ENCODE measurements at places on chromosomes 7 and 10. TPM values are rescaled to one million over a fixed set of nuclear protein-coding genes. Genes with fewer than 3 reads are reported as not detected.

CACNB2 gene
- not detected for total RNA-seq

DNA sequence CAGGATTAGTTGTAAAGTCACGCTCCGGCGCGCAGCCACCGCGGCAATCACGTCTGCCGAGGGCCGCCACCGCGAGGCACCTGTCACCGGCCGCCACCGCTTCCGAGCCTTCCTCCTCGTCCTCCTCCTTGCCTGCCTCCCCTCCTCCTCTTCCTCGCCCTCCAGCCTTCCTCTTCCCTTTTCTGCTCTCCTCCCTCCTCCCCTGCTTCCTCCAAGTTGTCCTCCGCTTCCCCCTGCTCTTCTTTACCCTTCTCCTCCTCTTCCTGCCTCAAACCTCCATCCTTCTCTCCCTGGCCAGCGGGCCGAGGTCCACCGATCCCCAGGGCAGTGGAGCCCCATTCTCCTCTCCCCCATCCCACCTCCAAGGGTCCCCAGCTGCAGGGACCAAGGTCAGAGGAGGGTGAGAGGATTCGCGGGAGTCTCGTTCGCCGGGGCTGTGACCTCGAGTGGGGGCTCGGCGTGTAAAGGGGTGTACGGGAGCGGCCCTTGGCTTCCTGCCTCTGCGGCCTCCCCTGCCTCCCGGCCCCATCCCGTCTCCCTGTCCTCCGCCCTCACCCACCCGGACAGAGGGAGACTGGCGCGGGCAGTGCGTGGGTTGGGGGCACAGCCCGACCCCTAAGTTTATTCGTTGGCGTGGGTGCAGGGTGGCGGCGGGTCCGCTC is 89.5 kb upstream of the PAX2 start:
- DNase-seq, result no peak

- no peak for DNase-seq
Observed at GRCh38 chr10:71727105-71727737, 7.6 kb upstream of the C10orf105 start.

ADAM8 gene
- total RNA-seq, result 2.9 TPM

DNA sequence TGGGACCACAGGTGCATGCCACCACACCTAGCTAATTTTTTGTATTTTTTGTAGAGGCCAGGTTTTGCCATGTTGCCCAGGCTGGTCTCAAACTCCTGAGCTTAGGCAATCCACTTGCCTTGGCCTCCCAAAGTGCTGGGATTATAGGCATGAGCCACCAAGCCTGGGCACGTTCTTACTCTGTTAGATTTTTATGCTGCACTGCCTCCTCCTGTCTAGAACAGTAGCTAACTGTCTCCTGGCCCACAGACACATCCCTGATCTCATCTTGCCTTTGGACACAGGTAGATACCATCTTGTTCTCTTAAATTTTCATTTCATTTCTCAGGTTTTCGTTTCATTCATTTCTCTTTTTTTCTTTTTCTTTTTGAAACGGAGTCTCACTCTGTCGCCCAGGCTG is 41.1 kb downstream of the BLVRA start:
- DNase-seq, result no peak

DNA sequence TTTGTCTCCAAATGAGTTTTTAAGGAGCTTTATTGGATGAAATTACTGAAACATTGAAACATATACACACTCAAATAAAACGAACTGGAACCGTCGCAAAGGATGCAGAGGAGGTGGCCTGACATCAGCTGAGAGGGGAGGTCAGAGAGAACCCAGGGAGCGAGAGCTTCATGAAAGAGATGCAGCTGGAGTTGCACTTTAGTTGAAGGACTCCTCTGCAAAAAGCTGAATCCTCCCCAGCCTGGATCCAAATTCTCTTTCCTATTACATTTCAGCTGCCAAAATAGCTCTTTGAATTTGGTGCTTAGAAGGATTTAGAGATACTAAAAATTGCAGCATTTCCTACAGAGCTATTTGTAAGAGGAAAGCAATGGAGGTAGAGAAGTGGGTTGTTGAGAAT is 140.0 kb upstream of the DPP6 start:
- DNase-seq, result no peak

DNA sequence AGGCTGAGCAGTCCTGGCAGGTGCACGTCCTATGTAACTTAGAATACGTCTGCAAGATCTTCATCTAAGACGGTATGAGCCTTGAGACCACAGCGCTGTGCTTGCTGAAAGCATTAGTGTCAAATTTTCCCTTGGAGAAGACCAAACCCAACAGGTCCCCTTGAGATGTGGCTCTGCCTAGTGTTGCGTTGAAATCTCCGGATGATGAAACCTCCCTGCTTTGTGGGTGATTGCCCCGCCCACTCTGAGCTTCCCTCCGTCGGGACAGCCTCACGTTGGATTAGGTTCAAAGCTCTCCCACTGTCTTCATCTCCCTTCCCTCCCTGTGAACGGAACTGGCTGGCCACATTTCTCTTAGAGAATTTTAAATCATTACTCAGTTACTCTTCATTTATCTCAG is 102.0 kb downstream of the ADARB2 start:
- no peak for DNase-seq

HOXA5 gene
- total RNA-seq, result 22.6 TPM

DNA sequence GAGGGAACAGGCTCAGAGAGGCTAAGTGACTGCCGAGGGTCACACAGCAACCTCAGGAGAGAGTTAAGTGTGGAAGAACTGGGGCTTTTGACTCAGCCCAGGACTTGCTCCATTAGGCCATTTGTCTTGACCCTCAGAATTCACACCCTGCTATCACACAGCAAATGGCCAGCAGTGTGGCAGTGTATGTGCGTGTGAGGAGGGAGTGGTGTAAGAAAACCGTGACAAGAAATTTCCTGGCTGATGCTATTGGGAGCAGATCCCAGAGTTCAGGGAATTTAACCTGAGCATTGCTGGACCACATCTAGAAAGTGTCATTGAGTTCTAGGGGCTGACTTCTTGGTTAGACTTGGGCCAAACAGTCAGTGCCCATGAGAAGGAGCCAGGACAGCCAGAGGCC is 18.4 kb downstream of the VWA2 start:
- no peak for DNase-seq

- peak; percentile 12 for DNase-seq
Observed at GRCh38 chr10:60594476-60595051, 183.7 kb upstream of the CDK1 start.

CTTNBP2 gene
- total RNA-seq, result 3.6 TPM

DNA sequence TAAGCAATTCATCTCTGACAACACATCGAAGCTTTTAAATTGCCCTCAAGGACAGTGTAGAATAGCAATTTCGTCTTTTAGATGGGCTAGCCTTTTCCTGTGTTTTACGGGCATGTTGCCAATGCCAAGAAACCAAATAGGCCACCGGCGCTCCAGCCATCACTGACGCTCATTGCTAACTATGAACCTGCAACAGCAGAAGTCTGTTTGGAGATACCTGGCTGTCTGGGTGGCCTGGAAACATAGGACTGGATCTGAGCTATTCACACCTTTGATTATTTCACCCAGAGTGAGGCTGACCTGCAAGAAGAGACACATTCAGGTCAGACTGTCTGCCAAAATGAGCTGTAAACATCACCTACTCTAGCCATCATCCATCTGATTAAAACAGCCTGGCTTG is 12.0 kb downstream of the KPNA7 start:
- no peak for DNase-seq

DNA sequence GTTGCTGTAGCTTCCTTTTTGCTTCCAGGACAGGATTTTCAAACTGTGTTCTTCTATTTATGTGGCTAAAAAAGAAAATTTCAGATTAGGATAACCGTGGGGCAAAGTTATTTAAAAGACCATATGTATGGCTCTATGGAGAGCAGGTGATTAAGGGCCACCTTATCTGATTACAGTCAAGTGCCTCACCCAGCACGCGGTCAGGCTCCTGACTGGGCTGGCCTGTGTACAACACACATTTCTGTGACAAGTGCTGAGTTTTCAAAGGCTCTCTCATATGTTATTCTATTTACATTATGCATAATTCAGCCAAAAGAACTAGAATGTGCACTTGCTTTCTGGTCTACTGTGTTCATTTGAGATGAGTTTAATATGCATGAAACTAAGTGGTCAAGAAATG is 547.4 kb downstream of the PHTF2 start:
- no peak for DNase-seq

GRCh38 chr7:91265693-91266066 is 1.4 kb downstream of the FZD1 start:
- no peak for DNase-seq

DNA sequence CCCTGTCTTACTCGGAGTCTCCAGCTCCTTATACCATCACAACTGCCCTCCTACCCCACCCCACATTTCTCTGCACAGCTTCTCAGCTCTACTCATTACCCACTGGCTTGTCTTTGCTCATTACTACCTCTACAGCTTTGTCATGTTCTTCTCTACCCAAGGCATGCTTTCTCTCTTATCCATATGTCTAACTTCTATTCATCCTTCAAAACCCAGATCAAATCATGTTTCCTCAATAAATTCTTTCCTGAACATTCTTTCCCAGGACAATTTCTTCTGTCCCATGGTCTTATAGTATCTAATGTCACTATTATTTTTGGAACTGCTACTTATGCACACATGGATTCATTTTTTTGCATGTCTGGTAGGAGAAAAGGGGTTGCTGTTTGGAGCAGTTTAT is 231.4 kb downstream of the PTEN start:
- no peak for DNase-seq

DNA sequence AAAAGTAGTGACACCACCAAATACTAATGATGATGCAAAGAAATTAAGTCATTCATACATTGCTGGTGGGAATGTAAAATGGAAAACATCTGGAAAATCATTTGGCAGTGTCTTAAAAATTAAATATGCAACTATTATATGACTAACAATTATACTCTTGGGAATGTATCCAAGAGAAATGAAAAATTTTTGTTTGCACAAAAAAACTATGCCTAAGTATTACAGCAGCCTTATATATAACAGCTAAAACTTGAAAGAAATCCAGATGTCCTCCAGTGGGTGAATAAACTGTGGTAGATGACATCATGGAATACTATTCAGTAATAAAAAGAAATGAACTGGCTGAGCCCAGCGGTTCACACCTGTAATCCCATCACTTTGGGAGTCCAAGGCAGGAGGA is 132.0 kb downstream of the NEBL start:
- DNase-seq, result no peak

ATG9B gene
- total RNA-seq, result not detected

AKR1C4 gene
- total RNA-seq, result not detected

DNA sequence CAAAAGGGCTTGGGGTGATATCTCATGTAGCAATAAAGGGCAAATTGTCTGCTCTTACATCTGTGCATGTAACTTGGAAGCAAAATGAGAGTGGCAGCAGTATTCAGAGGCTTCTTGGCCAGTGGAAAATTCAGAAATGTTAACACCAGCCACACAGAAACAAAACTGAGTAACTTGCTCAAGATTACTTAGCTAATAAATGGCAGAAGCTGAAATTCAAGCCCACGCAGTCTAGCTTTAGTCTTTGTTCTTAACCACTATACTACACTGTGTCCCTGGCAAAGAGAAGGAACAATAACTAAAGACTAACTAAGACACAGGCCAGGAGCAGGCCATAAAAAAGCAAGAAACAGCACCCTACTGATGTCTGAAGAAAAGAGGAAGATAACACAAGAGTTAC is 185.9 kb upstream of the ASAH2 start:
- DNase-seq, result no peak

- DNase-seq, result no peak
Observed at GRCh38 chr7:112074464-112074863, 131.7 kb downstream of the DOCK4 start.
